COR-L47 (cell line): ENCODE measurements at places on chromosomes 3 and 15.

DNA sequence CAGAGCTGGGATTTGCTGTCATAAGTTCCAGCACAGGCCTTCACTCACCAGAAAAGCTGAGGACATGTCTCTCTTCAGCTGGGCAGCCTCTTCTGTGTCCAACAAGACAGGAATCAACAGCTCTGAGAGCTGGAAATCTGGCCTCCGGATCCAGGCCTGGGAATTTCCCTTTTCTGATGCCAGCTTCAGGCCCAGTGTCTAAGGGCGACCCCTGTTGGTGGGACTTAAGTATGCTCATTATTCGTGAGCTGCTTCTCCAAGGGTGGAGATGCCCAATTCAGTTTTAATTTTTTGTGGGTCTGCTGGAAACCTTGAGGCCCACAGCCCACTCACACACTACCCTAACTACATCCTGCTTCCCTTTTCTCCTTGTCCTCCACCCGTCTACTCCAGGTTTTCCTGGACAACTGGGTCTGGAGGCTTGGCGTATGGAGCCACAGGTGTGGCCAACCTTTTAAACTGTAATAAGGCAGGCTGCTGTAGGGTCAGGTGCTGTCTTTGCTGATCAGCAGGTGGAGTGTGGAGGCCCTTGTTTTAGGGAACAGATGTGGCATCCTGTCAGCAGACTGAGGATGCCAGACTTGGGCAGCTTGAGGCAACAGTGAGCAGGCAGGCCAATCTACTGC lies 2.6 kb upstream of the CEMIP start:
- DNase-seq, result peak; percentile 68

DNA sequence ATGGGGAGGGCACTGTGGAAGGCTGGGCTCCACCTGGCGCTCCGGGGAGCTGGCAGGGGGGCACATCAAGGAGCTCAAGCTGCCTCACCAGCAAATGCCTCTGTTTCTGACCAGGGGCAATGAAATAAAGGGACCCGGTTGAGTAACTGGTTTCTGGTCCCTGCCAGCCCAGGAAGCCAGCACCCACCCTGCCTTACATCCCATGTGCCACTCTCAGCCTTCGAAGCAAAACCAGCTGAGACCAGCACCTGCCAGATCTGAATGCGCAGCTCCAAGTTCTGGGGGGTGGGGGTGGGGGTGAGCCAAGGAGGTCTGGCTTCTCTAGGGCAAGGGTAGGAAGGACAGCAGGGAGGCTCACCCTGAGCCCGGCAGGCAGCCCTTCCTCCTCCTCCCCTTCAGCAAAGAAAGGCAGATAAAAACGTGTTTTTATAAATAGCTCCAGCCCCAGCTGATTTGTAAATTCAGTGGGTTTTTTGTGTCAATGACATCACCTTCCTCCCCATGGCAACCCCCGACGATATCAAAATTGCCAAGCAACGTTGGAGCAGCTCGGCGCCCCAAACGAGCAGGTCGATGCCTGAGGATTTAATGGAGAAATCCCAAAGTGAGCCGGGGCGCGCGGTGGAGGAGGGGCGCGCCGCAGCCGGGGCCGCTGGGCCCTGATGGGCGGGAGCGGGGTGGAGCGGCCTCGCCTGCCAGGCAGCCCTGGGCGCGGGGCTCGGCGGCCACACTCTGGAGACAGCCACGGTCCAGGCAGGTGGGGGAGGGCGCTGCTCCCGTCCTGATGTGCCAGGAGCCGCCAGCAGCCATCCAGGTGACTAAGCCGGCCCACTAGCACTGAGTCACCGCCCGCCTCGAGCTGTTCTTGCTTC lies at the start of gene PAK6:
Gene PAK6 (plus strand): TSS at position 532 of the 872 bp plus-strand sequence. CDS start 25,723 bp downstream, outside the sequence.
- peak; percentile 64 for DNase-seq

GRCh38 chr3:22392859-22393258 lies 641.8 kb upstream of the ZNF385D start:
- DNase-seq, result no peak

GRCh38 chr3:142802891-142803290 lies 79.1 kb downstream of the TRPC1 start:
- no peak for DNase-seq

GRCh38 chr15:88897456-88898194 lies 2.3 kb upstream of the HAPLN3 start:
- peak; percentile 41 for DNase-seq

- DNase-seq, result no peak
Observed at GRCh38 chr15:93459396-93459795, 370.4 kb upstream of the RGMA start.

DNA sequence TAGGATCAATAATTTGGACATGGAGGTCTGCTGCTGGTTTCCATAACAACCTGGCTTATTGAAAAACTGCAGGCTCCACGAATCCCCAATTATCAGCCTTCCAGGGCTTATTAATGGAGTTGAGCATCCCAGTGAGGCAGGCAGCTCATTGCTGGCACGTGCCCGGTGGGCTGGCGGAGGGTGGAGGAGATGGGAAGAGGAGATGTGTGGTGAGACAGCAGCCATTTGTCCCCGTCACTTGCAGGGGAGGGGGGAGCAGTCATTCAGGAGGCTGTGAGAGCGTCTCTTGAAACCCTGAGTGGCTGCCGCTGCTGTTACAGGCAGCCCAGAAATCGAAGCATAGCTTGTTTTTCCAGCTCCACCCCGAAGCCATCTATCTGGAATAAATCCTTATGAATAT lies 70.6 kb downstream of the GAP43 start:
- no peak for DNase-seq

DNA sequence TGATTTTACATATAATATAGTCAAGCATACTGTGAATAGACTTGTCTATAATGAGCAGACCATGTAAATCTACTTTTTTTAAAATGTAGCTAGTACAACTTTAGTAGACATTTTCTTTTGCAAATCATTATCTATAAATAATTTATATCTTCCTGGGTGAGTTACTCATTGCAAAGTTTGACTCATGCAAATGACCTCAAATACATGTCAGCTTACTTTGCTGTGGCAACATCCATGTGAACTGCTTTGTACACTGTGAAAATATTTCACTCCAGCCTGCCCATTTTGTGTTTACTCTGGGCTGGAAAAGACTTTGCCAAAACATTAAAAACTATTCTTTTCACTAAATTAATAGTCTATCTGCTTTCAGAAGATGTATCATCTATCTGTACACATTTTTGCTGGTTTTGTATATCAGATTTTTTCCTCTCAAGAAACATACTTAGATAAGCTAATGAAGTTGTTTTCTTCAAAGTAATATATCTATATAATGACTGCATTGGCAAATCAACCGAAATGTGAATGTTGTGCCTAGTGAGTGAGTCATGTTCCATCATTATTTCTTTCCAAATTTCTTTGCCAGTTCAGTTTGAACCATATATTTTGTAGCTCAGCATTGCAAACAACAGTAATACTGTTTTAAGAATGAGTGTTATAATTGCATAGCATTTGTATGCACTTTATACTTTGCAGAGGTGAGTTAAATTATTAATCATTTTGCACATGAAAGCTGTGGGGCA lies 26.5 kb downstream of the IGSF10 start:
- no peak for DNase-seq

- peak; percentile 12 for DNase-seq
Observed at GRCh38 chr3:134423153-134423552, 48.9 kb upstream of the AMOTL2 start.

GRCh38 chr15:74809242-74809641 lies 3.4 kb upstream of the LMAN1L start:
- DNase-seq, result no peak

GRCh38 chr3:51964521-51964920 lies 2.7 kb downstream of the PCBP4 start:
- DNase-seq, result no peak

DNA sequence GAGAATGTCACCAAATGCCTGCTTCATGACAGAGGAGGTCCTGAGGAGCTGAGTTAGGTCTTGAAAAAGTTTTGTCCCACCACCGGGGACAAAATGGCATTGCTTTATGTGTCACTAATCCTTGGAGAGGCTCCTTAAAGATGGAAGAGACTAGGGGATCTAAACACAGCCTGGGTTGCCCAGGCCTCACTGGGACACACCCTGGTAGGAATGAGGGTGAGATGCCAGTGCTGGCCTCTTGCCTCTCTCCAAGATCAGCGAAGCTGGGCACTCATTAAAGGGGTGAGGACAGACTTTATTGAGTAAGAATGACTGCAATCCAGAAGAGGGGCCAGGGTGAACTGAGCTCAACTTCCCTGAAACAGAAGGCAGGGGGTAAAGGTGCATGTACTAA lies 58.5 kb upstream of the KLF13 start:
- no peak for DNase-seq

- no peak for DNase-seq
Observed at GRCh38 chr3:18372786-18373405, 52.2 kb downstream of the SATB1 start.

- no peak for DNase-seq
Observed at GRCh38 chr3:141366285-141367037, 1.8 kb upstream of the ZBTB38 start.
